ENCODE measurements at places on chromosomes 4 and X.

- DNase-seq: no peak
These were observed 2282.6 kb downstream of the ARAP2 start for GRCh38 chr4:33961761-33962160.

DNA sequence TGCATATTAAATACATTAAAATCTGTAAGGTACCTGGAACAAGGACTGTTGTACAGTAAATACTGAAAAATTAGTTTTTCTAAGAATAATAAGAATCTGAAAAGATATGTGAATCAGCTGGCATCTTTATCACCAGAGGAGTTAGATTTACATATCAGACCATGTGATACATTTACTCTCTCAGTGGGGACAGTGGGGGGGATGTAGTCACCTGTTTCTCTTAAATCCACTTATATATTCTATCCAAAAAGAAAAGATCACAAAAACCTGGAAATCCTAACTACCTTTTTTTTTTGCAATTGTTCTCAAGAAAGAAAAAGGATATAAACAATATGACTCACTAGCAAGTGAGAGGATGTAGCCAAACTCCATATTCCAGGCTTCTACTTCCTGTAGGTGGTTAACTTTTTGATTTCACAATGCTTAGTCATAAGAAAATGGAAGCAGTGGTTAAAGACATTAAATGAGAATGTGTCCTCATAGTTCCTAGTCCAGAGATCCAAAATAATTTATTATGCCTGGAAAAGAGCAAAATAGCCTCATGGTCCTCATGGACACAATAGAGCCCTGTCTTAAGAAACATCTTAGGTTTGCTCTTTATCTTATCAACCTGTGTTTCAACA lies 22.5 kb upstream of the MYOZ2 start:
- DNase-seq: no peak

DNA sequence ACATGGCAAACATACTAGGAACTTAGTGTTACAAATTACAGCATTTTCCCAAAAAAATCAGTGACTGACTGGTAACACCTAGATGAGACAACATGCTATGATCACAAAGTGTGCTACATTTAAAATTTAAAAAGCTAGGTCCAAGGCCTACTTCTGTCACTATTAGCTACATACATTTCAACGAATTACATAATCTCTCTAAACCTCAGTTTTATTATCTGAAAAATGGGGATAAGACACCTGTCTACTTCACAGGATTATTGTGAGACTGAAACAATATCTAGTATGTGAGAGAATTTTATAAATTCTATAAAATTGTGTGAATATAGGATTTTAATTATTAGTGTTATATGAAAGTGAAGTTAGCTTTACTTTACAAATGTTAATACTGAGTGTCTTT lies 228.5 kb downstream of the DCLK2 start:
- DNase-seq: no peak

GRCh38 chrX:113747274-113747973 lies 836.5 kb upstream of the HTR2C start:
- DNase-seq: no peak

GRCh38 chr4:24265989-24266388 lies 318.4 kb downstream of the DHX15 start:
- DNase-seq: no peak

DNA sequence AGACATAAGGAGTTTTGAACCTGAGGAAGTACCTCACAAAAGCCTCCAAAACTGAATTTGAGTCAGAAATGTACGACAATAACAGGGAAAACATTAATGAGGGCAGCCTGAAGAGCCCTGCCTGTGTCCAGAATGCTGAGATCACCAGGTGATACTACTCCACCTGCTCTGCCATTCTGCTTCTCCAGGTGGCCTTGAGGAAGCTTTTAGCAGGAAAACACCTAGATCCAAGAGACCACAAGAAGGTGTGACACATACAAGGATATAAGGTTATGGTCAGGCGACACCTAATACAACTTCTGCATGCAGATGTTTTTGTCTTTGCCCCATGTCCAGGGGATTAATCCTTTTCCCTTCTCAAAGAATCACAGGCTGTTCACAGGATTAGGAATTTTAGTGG lies 15.3 kb downstream of the SOWAHB start:
- DNase-seq: no peak

DNA sequence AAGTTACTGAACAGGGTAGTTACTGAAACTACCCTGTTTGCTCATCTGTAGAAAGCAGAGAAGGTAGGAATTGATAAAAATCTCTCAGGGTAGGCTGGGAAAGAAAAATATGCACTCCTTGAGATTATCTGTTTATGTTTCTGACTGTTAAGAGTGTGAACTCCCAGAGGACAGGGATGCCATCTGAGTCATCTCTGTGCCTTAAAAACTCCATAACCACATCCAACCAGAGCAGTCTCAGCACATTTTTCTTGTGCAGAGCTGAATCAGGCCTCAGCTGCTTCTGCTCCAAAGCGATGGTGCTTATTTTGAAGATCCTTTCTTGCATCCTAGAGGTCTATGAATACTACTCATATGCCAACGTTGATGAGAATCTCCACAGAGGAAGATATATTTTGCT lies 9.9 kb downstream of the CENPVL3 start:
- DNase-seq: no peak

- DNase-seq: no peak
These were observed 58.6 kb upstream of the MCF2 start for GRCh38 chrX:139766545-139766983.

Data from NCI-H1048 (cell line).